ENCODE measurements at places on chromosomes 7 and 10.

DNA sequence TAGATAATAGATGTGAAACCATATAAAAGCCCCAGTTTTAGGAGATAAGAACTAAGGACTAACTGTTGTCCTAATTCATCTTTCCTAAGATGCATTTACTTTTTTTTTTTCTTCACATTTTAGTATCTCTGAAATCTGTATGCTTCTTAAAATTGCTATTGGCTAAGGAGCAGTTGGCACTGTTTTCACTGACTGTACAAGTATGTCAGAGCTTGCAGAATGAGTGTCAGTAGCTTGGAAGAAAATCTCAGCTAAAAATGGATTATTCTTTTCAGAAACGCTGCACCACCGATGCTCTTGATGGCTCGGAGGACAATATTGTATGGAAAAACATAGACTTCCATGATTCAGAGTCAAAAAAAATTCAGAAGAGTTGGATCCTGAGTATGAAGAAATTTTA lies 91.1 kb upstream of the DNAJB12 start:
- DNase-seq: no peak

DNA sequence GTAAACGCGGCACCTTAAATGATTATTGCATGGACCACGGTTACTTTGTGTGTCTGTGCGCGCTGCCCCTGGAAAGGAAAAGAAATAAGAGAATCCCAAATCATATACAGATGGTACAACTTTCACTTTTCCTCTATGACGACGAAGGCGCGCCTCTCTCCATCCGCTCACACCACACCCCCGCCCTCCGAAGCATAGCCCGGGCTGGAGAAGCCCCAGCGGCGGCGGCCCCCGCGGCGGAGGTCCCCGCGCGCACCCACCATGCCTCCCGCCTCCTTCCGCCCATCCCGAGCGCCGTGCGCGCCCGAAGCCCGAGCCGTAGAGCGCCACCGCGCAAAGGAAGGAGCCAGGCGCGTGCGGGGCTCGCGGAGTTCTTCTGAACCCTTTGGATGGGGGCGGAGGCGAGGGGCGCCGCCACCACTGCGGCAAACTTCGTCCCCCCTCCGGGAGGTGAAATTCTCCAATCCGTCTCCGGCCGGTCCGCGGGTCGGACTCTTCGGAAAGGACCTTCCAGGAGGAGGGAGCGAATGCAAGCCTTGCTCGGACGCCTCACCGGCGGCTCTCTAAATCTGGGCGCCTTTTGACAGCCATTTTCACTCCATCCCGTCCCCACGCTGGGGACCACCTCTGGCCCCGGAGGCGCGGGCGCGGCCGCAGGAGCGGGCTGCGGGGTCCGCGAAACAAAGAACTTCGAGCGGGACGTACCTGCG lies 588 bp downstream of the GLI3 start:
- DNase-seq: no peak

- no peak for DNase-seq
Measured at GRCh38 chr7:91876391-91877133, 3.9 kb downstream of the MTERF1 start.

- no peak for DNase-seq
Measured at GRCh38 chr7:110941385-110941784, 149.5 kb upstream of the LRRN3 start.

DNA sequence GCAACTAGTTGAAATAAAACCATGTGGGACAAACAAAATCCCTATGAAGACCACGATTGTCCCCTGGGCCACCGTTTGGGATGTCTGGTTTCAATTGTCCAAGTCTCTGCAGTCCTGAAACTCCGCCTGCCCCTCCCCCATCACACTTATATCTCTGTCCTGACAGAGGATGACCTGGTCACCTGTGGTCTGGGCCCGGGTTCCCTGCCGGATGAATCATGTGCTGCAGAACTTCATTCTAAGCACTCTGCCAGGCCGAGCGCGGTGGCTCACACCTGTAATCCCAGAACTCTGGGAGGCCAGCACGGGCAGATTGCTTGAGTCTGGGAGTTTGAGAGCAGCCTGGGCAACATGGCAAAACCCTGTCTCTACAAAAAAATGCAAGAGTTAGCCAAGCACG lies 91.1 kb downstream of the COL13A1 start:
- no peak for DNase-seq

DNA sequence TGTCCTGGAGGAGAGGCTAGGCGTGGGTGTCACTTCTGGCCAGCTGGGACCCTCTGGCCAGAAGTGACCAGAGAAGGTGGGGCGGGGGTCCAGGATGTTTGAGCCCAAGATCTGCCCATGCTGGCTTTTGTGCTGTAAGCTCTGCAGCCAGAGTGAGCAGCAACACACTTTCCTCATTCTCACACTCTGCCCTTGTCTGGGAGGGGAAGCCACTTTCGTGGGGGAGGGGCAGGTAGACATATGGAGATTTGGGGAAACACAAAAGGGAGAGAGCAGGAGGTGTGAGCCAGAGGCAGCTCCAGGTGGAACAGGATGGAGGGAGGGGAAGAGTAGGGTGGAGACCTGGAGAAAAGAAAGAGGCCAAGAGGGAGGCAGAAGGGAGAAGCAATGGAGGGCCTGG lies 31.5 kb upstream of the ADCYAP1R1 start:
- no peak for DNase-seq

DNA sequence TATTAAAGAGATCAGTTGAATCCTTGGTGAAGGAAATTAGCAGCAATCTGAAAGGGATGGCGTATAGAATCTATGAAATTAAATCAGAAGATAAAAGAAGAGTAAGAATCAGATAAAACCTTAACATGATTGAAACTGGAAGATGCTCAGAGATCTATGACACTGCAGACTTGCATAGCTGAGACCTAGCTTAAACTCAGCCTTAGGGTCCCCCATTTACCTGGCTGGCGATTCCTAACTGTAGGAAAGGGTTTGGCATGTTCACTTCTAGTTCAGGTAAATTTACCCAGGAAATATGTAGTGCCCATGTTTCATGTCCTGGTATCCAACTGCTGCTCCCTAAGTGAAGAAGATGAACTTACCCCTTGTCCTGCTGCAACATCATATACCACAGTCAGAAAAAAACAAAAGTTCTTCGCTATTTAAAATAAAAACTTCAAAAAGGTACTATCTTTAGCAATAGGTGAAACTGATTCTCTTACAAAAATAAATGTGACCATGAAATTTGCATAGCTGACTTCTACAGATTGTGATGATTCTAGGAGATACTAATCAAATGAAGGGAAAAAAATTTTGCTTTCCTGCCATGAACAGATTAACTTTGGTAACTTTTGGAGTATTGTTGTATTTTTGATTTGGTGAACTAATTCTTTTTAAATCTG lies 47.8 kb upstream of the TMEM243 start:
- DNase-seq: no peak

GRCh38 chr7:30927040-30927439 lies 15.4 kb downstream of the AQP1 start:
- DNase-seq: no peak

- DNase-seq: no peak
Measured at GRCh38 chr10:103580011-103580410, 86.5 kb downstream of the NEURL1 start.

- peak; percentile 85 for DNase-seq
Measured at GRCh38 chr7:151759591-151760042, 117.3 kb downstream of the PRKAG2 start.

- DNase-seq: peak; percentile 48
Measured at GRCh38 chr7:70693686-70694433, 438.1 kb upstream of the GALNT17 start.

DNA sequence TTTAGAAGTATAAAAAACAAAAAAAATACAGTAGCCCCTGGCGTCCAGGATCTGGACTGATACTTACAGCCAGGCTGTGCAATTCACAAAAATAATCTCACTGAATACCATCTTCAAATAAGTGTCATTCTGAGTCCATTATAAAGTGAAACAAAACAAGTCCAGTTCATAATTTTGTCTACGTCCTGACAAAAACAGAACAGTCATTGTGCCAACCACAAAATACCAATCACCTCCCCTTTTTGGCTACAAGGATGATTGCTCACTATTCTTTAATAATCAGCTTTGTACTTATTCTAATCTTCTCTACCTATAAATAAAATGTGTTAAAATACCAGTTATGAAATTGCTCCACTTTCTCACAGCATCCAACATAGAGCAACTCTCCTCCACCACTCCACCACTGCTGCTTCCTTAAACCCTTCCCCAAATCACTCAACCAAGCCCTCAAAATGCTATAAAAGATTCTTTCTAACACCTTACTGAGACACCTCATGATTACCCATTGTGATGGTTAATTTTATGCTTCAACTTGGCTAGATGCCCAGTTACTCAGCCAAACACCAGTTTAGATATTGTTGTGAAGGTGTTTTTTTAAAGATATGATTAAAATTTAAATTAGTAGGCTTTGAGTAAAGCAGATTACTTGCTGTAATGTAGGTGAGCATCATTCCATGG lies 479.8 kb upstream of the SEMA3A start:
- DNase-seq: peak; percentile 1

GRCh38 chr7:127974446-127975035 lies 56.7 kb downstream of the LRRC4 start:
- DNase-seq: no peak

GRCh38 chr10:73289958-73290357 lies 37.5 kb upstream of the MRPS16 start:
- DNase-seq: no peak

DNA sequence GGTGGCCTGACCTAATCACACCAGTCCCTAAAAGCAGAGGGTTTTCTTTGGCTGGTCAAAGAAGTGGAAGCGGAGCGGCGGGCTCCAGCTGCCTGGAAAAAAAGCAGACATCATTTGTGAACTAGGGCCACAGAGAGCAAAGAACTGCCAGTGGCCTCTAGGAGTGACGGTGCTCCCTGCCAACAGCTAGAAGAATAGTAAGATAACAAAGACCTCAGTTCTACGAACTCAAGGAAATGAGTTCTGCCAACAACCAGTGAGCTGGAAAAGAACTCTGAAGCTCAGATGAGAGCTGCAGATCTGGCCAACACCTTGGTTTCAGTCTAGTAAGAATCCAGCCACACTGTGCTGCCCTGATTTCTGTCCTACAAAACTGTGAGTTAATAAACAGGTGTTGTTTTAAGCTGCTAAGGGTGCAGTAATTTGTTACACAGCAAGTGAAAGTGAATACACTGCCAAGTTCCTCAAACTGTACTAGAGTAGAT lies 178.0 kb downstream of the SRPK2 start:
- peak; percentile 66 for DNase-seq

DNA sequence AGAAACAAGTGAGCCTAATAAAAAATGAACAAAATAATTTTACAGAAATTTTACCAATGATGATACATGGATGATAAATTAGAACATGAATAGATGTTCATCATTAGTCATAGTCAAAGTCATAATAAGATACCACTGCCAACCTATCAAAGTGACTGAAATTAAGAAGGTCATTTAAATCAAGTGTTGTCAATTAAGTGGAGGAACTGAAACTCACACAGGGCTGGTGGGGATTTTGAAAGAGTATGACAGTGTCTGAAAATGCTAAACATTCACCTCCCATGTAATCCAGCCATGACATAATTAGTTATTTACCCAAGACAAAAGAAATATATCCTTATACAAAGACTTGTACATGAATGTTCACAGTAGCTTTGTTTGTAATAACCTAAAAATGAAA lies 57.1 kb upstream of the DYNC1I1 start:
- DNase-seq: no peak

DNA sequence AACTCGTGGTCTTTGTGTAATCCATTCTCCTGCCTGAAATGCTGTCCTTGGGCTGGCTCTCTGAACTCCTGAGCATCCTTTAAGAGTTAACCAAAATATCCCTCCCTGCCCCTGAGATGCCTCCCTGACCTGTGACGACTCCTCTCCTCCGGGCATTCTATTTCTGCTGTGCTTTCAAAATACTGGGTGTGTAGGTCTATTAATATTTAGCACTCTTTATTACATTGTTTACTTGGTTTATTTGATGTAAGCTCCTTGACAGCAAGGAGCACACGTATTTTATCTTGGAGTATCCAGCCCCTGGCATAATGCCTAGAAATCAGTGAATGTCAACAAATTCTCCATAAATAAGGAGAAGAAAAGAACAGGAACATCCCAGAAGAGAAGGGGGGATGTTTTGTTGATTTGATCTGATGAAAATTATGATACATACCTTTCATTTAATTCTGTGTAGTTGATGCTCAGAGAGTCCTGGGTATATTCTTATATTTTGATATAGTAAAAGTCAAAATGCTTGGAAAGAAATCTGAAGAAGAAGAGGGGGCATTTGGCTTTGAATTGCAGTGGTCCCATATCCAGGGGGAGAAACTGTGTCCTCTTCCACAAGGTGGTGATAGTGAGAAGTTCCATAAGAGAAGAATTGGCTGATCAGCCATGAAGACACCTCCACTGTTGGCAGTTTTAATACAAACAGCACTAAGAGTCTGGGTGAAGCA lies 107.7 kb upstream of the MPP7 start:
- peak; percentile 39 for DNase-seq
